Stimulated activated CD8-positive, alpha-beta memory T cell treated with anti-CD3 and anti-CD28 coated beads, Interleukin-15, amount 100 ng/mL, for 24 hours (primary cell): ENCODE measurements at places on chromosomes 3 and 15.

GRCh38 chr3:142105991-142106390, 43.4 kb downstream of the TFDP2 start:
- no peak for DNase-seq

- DNase-seq = no peak
Measured at GRCh38 chr3:189267981-189268613, 96.3 kb downstream of the TPRG1 start.

- DNase-seq = no peak
Measured at GRCh38 chr3:5231487-5231886, 44.0 kb downstream of the EDEM1 start.

DNA sequence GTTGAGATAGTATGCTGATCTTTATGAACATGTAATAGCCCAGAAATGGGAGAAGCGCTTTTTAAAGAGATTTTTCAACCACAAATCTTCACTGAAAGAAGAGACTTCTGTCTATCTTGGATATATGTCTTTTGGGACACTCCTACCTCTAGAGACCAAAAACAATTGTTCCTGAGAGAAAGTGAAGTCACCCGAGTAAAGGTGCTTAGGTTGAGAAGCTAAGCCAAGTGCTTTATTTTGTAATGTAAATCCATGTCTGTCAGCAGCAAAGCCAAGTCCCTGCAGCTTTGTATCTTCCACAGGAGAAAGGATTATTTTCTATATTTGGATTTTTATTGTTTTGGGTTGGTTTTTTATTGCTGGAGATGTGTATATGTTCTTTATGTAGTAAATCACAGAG, 32.1 kb upstream of the B3GALNT1 start:
- DNase-seq = no peak
